Natural killer cell treated with Interleukin-12 subunit alpha and Interleukin-12 subunit beta and Interleukin-15 and Interleukin-18, amount 100 ng/mL, for 72 hours (primary cell): ENCODE measurements at places on chromosomes 1 and 21. TPM values are rescaled to one million over a fixed set of nuclear protein-coding genes. Genes with fewer than 3 reads are reported as not detected.

- DNase-seq: no peak
Measured at GRCh38 chr1:147204080-147204479, 21.1 kb downstream of the FMO5 start.

DNA sequence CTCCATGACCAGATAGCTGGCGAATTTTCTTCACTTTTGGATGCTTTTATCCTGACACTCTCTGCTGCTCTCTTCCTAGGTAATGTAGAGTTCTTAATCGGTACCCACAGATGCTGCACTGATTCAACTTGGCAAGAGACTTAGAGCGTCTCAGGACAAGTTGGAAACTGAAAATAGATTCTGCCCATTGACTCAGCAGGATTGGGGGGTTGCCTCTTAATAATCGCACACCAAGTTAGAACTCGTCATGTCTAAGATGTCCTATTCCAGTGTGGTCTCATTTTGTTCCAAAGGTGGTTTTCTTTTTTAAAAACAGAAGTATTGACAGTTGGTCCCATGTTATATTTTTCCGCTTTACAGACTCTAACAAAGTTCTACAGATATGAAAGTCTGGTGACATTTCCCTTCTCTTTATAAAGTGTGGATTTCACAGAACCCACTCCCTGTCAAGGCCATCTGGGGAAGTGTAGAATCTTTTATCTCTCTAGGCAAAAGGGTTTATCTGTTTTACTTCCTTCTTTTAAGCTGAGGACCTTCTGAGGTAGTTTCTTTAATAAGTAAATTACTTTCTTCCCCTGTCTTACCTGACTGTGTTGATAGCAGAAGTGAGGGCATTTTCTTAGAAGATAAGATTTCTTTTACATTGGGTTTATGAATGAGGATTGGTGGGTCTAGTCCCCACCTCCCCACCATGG, 12.1 kb upstream of the DIPK1A start:
- no peak for DNase-seq

DNA sequence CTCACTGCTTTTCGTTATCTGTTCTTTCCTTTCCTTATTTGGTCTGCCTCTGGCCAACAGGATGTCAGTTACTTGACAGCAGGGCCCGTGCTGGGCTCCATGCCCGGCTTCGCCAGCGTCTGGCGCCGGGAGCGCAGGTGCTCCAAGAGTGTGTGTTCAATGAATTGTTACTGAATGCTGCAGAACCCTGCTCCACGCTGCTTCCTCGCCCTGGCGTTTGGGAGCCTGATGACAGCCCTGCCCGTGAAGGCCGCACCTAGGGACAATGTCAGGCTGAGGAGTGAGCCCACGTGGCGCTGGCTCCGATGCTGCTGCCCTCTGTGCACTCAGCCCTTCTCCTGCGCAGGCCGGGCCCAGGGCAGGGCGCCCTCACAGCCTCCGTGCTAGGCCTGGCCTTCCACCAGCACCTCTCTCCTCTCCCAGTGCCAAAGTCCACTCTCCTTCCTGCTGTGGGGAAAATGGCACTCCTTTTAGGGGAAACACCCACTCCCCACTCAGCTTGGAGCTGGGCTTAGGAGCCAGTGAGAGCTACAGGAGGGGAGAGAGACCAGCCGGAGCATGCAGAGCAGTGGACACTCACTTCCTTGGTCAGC, 51.4 kb downstream of the ACBD3 start:
- DNase-seq: no peak

- DNase-seq: no peak
Measured at GRCh38 chr1:67893126-67893495, 59.8 kb upstream of the GNG12 start.

GRCh38 chr21:42232176-42232825, 13.4 kb downstream of the ABCG1 start:
- DNase-seq: no peak

The LAX1 gene
- 7.7 TPM for total RNA-seq
